Mesendoderm (in vitro differentiated cells): ENCODE measurements at places on chromosomes 11 and 22.

DNA sequence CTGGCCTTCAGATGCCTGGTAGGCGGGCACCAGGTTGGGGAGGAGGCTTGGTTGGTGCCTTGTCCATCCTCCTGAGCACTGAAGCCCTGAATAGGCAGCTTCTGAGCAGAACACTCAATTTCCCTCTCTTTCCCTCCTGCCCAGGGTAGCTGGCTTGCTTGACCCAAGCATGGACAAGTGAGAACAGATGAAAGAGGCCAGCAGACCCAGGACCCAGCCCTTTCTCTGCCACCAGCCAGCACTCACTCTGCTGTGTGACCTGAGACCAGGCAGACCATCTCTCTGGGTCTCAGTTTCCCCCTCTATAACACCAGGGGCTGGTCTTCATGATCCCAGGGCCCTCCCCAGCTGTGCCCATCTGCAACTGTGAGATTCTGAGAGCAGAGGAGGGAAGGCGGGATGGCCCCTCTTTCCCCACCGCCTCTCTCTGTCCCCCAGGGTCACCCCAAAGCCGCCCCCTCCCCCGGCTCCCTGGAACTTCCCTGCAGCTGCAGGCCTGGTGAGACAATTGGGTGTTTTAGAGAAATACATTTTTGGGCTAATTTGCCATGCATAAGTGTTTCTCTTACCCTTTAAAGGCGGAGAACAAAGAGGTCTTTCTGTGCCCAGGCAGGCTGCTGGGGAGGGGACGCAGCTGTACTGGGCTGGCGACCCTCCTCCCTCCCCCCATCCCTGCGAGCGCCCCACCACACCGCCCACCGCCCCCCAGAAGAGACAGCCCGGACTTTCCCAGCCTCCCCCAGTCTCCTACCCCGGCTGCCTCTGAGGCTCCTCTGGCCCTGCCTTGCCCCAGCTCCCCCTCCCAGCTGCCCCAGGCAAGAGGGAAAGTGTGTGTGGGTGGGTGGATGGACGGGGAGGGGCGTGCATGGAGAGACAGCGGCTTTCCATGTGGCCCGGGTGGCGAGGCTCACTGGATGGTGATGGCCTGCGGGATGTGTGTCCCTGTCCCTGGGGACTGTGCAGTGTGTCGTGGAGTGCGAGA is 30.8 kb upstream of the PICK1 start:
- peaks cover 2% of the 10 kb centered on the region for H3K4me1 ChIP-seq
- no peaks in the 10 kb centered on the region for H3K27me3 ChIP-seq
- no peak overlapping the region for H3K27ac ChIP-seq
- DNase-seq, result no peak
- no peak overlapping the region for H3K4me3 ChIP-seq

GRCh38 chr11:10409207-10409661 is 45.8 kb upstream of the AMPD3 start:
- no peaks in the 10 kb centered on the region for H3K36me3 ChIP-seq
- no peaks in the 10 kb centered on the region for H3K27me3 ChIP-seq
- DNase-seq, result no peak
- H3K4me3 ChIP-seq, result no peak overlapping the region

GRCh38 chr11:1696608-1697570 is at the start of gene KRTAP5-6:
KRTAP5-6 (plus strand) TSS chr11:1697195; CDS start chr11:1697246, 51 bp downstream.
- no peaks in the 10 kb centered on the region for H3K36me3 ChIP-seq
- H3K4me1 ChIP-seq, result no peaks in the 10 kb centered on the region
- no peak for DNase-seq
- H3K27ac ChIP-seq, result no peak within 1 kb of the TSS
- no peaks in the 10 kb centered on the region for H3K27me3 ChIP-seq
- no peak within 1 kb of the TSS for H3K4me3 ChIP-seq

DNA sequence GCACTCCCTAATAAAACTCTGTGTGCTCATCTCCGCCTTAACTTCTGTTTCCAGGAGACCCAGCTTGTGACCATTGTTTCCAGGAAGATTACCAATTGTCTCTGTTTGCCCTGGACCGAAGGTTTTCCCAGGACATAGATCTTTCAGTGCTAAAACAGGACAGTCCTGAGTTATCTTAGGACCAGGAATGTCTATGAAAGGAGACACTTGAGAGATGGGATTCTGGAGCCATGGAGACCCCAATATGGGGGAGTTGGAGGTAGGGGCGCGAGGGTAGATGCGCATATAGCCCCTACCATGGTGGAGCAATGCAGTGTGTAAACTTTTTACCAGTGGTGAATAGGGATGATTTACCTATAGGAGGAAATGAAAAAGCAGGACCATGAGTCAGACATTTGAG is 10.2 kb upstream of the PRAME start:
- H3K27me3 ChIP-seq, result no peaks in the 10 kb centered on the region
- no peak overlapping the region for H3K4me3 ChIP-seq
- H3K4me1 ChIP-seq, result no peaks in the 10 kb centered on the region
- no peak overlapping the region for H3K27ac ChIP-seq
- no peaks in the 10 kb centered on the region for H3K36me3 ChIP-seq
- no peak for DNase-seq

- no peaks in the 10 kb centered on the region for H3K36me3 ChIP-seq
- H3K27me3 ChIP-seq, result no peaks in the 10 kb centered on the region
Observed at GRCh38 chr22:40547729-40548143, 88.8 kb downstream of the MRTFA start.

DNA sequence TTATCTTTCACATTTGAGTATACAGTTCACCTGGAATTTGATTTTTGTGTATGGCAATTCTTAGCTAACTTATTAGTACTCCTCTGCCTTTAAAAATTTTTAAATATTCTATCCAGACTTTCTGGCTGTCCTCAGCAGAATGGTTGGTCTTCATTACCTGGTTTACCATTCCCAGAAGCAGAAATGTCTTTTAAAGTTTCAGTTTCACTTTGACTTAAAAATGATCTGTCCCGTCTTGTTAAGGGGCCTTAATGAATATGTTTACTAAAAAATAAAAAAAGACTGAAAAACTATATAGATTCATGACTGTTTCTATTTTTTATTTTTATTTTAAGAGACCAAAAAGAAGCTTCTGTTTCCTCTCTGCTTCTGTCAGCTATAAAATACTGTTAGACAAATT is 70.5 kb upstream of the TNRC6B start:
- H3K27ac ChIP-seq, result no peak overlapping the region
- no peak for DNase-seq
- no peaks in the 10 kb centered on the region for H3K36me3 ChIP-seq

GRCh38 chr11:59866397-59866796 is at the start of gene TCN1:
TCN1 (minus strand) TSS chr11:59866487; CDS start chr11:59866470, 17 bp downstream.
- no peak within 1 kb of the TSS for H3K4me3 ChIP-seq
- H3K27ac ChIP-seq, result no peak within 1 kb of the TSS
- H3K36me3 ChIP-seq, result no peaks in the 10 kb centered on the region
- no peak for DNase-seq
- H3K4me1 ChIP-seq, result no peaks in the 10 kb centered on the region

DNA sequence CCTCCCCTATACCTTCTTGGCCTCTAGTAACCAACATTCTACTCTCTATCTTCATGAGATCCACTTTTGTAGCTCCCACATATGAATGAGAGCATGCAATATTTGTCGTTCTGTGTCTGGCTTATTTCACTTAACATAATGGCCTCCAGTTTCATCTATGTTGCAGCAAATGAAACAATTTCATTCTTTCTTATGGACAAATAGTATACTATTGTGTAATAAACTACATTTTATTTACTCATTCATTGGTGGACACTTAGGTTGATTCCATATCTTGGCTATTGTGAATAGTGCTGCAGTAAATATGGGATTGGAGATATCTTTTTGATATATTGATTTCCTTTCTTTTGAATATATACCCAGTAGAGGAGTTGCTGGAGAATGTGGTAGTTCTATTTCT is 151.1 kb downstream of the JRKL start:
- no peaks in the 10 kb centered on the region for H3K4me1 ChIP-seq
- no peak overlapping the region for H3K4me3 ChIP-seq
- H3K27me3 ChIP-seq, result no peaks in the 10 kb centered on the region
- no peaks in the 10 kb centered on the region for H3K36me3 ChIP-seq
- no peak overlapping the region for H3K27ac ChIP-seq

GRCh38 chr22:33812360-33812977 is 107.8 kb downstream of the LARGE1 start:
- peaks cover 11% of the 10 kb centered on the region for H3K4me1 ChIP-seq
- H3K4me3 ChIP-seq, result no peak overlapping the region
- no peaks in the 10 kb centered on the region for H3K36me3 ChIP-seq

DNA sequence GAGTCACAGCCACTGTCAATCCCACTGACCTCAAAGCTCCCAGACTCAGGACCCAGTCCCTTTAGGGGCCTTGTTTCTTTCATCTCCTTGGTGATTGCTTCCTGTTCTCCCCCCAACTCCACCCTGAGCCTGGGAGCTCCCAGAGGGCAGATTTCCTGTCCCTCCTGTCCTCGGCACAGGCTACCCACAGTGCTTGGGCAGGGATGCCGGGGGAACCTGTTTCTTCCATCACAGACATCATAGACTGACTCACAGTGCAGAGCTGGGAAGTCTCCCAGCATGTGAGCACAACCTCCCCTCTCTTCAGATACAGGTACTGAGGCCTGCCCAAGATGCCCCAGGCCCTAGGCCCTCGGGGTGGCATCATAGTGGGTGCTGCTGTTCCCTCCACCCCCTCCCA is 16.6 kb downstream of the TRIM29 start:
- no peaks in the 10 kb centered on the region for H3K36me3 ChIP-seq
- DNase-seq, result peak; percentile 62
- H3K4me3 ChIP-seq, result no peak overlapping the region

DNA sequence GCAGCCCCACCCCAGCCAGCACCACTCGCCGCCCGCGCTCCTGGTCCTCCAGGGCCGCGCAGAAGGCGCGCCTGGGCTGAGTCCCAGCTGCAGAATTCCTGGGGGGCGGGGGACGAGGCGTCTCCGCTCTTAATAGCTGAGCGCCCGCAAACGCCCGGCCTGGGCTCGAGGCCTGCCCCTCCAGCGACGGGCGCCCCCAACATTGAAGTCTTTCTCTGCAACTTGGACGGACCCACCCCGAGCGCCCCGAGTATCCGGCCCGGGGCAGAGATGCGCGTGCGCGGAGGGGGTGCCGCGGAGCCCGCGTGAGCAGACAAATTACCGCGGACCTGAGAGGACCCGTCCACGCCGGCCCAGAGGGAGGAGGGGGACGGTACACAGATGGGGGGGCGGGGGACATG is 6.7 kb upstream of the SYT7 start:
- H3K4me1 ChIP-seq, result peaks cover 9% of the 10 kb centered on the region
- H3K27ac ChIP-seq, result no peak overlapping the region
- no peak overlapping the region for H3K4me3 ChIP-seq
- no peaks in the 10 kb centered on the region for H3K36me3 ChIP-seq
- H3K27me3 ChIP-seq, result no peaks in the 10 kb centered on the region
- DNase-seq, result peak; percentile 75
